ENCODE measurements at places on chromosomes 3 and 15.

- no peak for DNase-seq
These were observed 962 bp downstream of the ATP13A5 start for GRCh38 chr3:193377591-193377990.

- DNase-seq = no peak
These were observed 196.0 kb downstream of the SUCLG2 start for GRCh38 chr3:67458408-67458807.

DNA sequence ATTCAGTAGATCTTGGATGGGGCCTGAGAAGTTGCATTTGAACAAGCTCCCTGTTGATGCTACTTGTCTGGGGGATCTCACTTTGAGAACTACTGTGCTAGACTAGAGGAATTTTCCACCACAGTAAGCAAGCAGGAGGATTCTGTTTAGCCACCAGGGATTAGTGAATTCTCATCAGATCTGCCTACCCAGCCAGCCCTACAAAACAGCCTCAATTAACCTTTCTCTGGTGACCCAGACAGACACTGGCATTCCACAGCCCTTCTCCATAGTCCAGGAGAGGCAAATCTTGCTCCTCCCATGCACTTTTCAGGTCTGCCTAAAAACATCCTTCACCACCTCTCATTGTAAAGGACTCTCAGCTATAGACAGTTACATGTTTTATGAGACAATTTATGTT, 16.7 kb upstream of the MYH15 start:
- no peak for DNase-seq

- DNase-seq = no peak
These were observed 455.8 kb upstream of the WNT5A start for GRCh38 chr3:55942868-55943267.

GRCh38 chr3:64220161-64220914, 4.9 kb downstream of the PRICKLE2 start:
- peak; percentile 67 for DNase-seq

DNA sequence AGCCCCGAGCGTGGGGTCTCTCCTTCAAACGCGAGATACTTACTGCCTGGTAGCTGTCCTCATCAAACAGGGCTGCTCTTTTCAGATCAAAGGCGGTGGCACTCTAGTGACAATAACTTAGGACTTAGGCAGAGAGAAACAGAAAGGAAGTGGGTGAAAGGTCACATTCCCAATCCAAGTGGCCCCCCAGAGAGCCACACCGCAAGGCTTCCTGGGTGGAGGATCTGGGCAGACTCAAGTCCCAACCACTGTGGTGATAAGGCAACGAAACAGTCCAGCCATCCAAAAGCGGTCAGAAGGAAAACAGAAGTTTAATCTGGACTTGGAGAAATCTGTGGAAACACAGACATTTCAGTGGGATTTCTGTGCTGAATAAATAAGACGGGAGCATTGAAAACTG, 227.2 kb downstream of the ADAMTS17 start:
- peak; percentile 48 for DNase-seq

GRCh38 chr15:79978655-79979514, 7.9 kb upstream of the BCL2A1 start:
- no peak for DNase-seq

- no peak for DNase-seq
These were observed 88.6 kb downstream of the ATP2B2 start for GRCh38 chr3:10416730-10417300.

DNA sequence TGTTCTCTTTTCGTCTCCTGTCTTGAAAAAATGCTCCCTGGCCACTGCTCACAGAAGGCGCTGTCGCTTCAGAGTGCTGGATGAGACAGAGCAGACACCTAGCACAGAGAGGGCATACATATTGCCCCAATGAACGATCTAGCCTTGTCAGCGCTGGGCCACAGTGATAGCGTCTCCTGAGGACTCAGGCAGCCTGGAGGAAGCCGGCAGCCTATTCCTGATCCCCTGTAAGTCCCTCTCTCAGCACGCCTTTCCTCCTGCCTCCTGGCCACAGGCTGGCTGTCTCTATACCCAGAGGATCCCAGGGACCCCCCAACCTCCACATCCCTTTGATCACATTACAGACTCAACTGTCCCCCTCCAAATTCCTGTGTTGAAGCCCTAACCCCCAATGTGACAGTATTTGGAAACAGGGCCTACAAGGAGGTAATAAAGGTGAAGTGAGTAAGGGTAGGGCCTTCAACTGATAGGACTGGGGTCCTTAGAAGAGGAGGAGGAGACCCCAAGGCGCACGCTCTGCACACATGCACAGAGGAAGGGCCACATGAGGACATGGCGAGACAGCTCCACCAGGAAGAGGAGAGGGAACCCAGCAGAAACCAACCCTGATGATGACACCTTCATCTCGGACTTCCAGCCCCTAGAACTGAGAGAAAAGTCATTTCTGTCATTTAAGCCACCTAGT, 7.5 kb downstream of the PLA2G4F start:
- no peak for DNase-seq

GRCh38 chr3:58639842-58640241, 26.7 kb downstream of the FAM3D start:
- DNase-seq = no peak

GRCh38 chr3:156923349-156923748, 97.2 kb downstream of the LEKR1 start:
- no peak for DNase-seq

DNA sequence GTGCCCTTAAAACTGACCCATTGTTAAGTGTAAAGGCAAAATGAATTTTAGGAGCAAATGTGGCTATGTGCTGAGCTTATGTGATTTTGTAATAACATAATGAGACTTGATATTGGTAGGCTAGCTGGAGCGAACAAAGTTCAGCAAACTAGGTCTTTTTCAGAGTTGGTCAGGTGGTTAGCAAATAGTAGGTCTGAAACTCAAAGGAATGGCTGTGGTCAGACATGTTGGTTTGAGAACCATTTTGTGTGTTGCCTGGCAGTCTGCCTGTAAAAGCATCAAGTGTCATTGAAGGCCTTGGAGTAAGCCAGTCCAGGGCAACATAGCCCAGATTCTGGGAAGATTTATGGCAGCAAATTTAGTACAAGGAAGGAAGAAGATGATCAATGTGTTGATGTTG, 16.4 kb downstream of the FBXO22 start:
- no peak for DNase-seq

- DNase-seq = peak; percentile 62
These were observed 5.6 kb downstream of the TERC start for GRCh38 chr3:169759256-169759655.

DNA sequence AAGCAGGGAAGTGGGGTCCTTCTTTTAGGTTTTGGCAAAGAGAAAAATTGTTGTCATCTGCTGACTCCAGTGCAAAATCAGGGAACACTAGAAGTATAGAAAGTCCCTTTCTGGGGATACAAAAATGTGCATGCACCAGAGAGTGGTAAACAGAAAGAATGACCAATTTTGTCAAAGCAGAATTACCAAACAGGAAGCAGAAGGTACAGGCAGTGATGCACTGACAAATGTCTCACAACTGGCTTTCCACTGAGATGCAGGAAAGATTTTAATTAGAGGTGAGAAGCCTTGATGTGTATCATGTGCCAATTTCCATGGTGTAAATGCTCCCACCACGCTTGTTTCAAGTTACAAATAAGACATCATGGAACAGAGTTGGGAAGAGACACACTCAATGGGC, 66.0 kb downstream of the TRIM69 start:
- no peak for DNase-seq

- no peak for DNase-seq
These were observed 380.2 kb downstream of the TIGIT start for GRCh38 chr3:114674036-114674435.

DNA sequence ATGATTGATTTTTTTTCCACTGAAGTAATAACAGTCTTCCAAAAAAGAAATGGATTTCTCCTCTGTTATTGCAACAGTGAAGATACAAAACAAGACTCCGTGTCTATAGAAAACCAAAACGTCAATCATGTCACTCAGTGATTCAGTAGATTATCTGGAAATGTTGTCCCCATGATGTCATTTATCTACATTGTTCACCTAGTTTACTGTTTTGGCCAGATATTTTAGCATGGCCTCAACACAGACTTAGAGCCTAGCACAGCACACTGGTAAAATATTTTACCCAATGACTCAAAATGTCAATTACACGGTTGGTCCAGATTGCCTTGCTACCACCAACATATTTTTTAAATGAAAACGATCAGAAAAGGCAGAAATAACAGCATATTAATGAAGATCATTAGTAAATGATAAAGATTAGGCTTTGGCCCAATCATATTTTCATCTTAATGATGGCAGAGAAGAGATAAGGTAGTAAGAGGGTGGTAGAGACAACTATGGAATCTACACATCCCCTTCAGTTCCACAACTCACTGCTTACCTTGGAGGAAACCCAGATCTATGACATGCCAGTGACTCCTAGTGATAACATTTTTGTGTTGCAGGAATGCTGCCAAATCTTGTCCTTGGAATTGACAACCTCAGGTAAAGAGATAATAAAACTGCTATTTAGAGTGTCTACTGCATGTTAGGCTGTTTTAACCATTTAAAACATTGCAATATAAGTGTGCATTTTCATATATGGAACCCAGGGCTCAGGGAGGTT, 347.7 kb upstream of the ARPP21 start:
- DNase-seq = no peak

GRCh38 chr15:83612898-83613635, 40.9 kb upstream of the ADAMTSL3 start:
- no peak for DNase-seq
